Left lung (tissue), 14 donors: ENCODE measurements at places on chromosomes 7 and 10.

DNA sequence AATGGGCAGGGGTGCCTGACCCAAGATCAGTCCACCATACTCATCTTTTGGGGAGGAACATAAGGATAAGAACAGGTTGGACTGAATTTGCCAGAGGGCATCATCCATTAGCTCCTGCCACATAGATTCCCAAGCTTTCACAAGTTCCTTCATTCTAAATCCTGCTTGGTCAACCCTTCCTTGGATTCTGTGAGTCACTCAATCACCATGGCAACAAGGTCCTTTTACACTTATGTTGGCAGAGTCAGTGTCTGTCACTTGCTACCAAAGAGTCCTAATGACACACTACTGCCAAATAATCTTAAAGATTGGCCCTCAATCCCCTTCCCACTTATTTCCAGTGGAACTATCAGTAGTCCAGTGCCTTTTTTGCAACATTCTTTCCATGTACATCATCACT is 5.0 kb upstream of the LGI1 start:
- no peak for DNase-seq

DNA sequence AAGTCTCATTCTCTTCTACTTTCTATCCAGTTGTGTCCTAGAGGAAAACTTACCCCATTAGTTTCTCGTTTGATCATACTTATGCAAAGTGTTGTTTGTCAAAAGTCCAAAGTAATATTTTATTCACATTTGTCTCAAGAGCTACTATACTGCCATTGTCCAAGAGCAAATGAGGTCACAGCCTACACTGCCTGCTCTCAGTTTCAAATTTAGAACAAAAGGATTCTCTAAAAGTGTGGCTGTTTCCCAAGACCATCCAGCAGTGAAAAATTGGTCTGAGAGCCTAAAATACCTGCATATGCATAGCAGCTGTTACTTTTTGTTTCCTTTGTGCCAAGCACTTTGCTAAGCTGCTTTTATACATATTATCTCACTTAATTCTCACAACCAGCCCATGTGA is 439.5 kb upstream of the NFE2L3 start:
- DNase-seq = no peak

DNA sequence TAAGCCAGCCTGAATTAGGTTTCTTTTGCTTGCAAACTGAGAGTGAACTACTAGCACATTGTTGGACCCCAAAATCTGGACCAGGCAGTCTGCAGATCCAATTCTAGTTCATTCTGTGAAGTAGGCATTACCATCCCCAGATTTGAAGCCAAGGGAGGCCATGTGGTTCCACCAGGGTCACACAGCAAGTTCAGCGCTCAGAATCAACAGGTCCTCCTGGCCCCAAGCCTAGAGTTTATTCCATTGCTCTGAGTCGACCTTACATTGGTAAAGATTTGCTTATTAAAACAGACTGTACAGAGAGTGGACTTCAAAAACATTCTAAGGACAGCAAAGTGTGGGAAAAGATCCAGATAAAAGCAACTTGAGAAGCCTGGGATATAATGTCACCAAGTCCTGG is 50.9 kb downstream of the AFAP1L2 start:
- no peak for DNase-seq

DNA sequence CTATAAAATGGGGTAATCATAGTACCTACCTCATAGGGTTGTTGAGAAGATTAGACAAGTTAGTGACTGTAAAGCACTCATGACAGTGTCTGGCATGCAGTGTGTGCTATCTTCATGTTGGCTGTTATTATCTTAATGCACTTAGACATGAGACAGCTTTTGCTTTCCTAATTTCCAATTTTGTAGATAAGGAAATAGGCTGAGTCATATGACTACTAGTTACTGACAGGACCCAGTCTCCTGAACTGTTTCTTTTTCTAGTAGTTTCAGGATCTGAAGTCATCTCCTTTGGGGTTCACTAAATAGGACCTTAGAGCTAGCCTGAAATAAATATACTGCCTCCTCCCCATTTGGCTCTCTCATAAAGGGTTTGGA is 74.2 kb downstream of the SNX10 start:
- no peak for DNase-seq

DNA sequence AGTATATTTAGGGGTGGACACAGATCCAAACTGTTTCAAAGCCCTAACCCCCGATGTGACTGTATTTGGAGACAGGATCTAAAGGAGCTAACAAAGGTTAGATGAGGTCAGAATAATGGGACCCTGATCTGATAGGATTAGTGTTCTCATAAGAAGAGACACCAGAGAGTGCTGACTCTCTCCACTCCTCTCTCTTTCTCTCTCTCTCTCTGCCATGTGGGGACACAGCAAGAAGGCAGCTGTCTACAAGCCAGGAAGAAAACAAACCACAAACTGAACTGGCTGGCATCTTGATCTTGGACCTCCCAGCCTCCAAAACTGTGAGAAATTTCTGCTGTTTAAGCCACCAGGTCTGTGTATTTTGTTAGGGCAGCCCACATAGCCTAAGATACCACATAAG is 84.7 kb upstream of the KDM7A start:
- DNase-seq = no peak

- no peak for DNase-seq
Measured at GRCh38 chr7:112252141-112252540, 45.6 kb downstream of the ZNF277 start.

DNA sequence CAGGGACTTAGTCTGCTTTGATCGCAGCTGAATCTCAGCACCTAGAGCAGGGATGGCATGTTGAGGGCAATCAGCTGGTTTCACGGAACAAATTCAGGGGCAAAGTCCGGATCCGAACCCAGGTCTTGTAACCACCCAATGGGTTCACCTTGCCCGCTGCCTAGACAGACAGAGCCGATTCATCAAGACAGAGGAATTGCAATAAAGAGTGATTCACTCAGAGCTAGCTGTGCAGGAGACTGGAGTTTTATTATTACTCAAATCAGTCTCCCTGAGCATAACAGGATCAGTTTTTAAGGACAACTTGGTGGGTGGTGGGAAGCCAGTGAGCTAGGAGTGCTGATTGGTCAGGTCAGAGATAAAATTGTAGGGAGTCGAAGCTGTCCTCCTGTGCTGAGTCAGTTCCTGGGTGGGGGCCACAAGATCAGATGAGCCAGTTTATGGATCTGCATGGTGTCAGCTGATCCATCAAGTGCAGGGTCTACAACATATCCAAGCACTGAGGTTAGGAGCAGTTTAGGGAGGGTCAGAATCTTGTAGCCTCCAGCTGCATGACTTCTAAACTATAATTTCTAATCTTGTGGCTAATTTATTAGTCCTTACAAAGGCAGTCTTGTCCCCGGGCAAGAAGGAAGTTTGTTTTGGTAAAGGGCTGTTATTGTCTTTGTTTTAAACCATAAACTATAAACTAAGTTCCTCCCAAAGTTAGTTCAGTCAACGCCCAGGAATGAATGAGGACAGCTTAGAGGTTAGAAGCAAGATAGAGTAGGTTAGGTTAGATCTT is 43.5 kb upstream of the CHST3 start:
- no peak for DNase-seq

GRCh38 chr10:132654708-132655661 is 117.4 kb downstream of the INPP5A start:
- DNase-seq = peak; percentile 90

DNA sequence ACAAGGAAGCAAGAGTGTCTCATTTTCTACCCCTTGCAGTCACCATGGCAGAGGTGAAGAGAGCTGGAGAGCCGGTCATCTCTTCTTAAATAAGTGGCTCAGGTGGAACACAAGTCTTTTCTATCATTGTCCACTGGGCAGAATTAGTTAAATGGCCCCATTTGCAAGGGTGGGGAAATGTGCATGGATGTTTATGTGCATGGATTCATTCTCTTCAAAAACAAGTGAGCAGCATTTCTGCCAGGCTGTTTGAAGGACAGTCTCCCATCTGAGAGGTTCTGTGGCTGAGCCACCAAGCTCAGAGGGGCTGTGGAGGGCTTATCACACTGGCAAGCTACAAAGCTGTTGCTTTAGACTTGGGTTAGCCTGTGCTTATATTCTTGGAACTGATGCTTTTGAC is 370.3 kb upstream of the MTPN start:
- DNase-seq = no peak

- DNase-seq = no peak
Measured at GRCh38 chr7:129435414-129435829, 1.2 kb downstream of the STRIP2 start.

DNA sequence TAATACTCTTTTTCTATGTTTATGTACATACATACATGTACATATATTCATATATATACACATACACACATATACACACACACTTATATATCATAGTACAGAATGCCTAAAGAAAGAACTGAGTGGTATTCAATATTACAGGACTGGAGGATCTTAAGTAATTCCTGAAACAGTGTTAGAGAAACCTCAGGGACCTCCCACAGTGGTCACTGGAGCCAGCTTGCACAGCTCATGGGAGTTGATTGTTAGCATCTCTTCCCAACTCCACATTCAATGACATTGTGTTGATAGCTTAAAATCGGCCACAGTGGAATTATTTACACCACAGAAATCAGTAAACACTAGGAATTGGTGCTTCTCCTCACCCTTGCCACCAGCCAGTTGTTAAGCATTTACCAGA is 6.0 kb downstream of the LRRC17 start:
- DNase-seq = no peak

GRCh38 chr10:121800831-121801230 is 127.0 kb downstream of the ATE1 start:
- no peak for DNase-seq

DNA sequence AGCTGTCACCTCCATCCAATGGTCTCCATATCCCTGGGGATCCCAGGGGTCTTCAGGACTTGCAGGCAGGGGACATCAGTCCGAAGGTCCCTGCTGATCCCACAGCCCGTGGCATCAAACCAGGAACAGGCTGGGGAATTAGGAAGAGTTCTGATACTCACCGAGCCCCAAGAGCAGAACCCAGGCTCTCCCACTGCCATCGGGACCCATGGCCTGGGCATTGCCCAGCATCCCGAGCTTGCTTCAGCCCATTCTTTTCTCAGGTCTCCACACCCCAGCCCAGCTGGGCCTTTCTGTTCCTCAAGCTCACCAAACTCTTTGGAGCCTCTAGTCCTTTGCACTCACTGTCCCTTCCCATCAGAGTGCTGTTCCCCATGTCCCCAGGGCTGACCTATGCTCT is 280.9 kb downstream of the GRID1 start:
- DNase-seq = no peak

DNA sequence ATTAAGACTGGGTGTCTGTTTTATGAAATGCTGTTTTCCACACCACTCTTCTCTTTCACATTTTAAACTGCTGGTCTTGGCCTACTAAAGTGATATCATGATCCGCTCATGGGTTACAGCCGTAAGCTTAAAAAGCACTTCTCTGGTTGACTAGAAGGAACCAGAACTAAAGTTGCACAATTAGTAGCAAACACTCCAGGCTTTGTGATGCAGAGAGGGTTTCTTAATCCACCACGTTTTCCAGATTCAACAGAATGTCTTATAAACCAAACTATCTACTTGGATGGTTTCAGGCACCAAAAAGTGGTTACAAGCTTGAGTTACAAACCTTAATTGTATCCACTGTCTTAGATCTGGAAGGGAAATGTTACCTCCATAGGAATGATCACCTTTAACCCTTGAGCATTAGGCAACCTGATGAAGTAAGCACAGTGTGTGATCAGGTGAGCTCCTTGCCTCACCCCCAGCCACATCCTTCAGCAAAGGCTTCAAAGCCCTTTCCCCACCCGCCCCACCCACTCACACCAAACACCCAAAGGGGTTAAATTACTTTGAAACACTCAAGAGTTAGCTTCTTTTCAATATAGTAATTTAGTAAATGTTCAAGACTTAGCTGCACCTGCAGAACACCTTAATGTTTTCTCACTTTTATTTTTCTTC is 3.5 kb downstream of the ELMO1 start:
- DNase-seq = no peak

DNA sequence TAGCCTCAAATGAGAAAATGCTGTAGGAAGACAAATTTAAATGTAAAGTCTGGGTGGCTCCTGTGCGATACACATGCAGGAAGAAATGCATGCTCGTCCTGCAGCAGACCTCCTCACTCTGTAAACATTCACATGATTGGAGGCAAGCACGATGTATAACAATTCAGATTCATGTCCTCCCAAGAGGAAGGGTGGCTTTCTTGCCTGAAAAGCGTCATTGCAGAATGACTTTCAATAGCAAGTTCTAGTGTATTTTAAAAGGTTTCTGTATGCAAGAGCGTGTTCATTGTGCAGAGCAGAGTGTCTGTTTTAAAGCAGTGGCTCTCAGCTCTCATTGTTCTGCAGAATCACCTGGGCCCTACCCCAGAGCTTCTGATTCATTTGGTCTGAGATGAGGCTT is 170.3 kb upstream of the CELF2 start:
- DNase-seq = no peak

DNA sequence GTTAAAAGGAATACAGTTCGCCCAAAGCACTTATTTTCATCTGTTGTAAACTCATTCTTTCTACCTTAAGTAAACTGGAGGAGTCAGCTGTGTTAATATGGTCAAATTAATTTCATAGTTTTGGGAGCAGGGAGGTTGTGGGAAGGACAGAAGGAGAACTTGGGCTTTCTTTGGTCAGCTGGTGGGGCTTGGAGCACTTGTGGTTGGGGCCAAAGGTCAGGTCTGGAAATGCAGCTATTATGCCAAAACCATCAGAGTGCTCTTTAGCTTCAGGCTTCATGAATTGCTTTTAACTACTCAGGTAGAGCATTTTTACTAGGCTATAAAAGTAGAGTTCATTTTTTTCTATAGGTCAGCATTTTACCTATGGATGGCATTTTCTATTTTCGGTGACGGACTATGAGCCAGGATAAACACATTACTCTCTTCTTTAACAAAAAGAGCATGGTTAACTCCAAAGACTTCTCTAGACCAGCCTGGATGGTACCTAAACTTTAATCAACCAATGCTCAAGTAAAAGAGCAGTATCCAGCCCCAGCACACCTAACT is 30.0 kb downstream of the STEAP4 start:
- no peak for DNase-seq

DNA sequence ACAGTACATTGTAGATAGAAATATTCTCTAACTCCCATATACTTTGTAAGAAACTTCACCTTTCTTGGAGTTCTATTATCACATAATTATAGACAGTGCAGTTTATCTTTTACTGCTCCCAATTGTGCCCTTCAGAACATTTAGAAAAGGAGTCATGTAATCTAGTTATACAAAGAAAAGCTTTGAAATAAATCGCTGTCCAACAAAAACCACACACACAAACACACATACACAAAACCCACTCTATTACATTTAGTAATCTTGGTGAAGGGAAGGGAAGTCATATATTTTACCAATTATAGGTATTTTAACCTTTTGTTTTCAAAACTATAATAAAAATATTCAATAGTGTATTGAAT is 26.9 kb downstream of the ARL4A start:
- no peak for DNase-seq

DNA sequence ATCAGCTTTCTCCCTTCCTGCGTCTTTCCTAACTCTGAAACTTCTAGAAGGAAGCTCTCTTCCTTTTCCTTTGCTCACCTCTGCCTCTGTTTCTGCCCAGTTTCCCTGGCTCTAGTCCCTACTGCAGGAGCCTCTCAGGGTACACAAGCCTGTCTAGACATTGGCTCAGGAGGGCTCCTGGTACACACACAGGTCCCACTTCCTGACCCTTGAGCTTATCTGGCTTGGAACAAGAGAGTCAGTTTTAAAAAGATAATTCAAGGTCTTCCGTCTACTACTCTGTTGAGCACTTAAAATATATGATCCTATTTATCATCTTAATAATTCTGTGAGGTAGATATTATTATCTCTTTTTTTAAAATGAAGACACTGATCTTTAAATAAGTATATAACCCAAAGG is 140.7 kb downstream of the RTKN2 start:
- DNase-seq = no peak
